ENCODE measurements at places on chromosomes 7 and 10.

DNA sequence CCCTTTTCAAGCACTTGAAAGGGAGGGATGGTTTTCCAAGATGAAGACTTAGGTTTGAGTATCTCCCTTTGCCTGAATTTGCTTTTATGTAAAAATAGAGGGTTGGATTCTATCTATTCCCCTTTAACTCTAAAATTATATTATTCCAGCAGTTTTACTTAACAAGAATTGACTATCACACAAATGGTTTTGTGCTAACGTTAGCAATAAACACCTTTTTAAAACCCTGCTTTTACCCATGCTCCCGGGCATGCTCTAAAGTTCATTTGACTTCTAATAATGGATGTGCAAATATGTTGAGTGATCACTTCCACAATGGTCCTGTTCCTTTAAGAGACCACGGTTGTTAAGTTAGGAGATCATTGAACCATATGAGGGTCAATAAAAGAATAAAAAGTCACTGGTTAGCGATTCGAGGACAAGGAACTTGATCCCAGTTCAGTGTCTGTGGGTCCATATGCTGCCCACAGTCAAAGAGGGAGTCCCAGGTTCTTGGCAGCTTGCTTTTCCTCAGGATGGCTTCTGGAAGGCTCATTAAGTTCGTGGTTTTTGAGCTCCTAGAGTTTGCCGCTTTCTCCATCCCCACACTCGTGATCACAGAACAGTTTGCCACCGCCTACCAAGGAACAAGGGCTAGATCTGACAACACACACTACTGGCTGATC, at the start of gene TMEM236:
Gene TMEM236 (plus strand): TSS at position 421 of the 665 bp plus-strand sequence. CDS start 95 bp downstream, at position 516.
- DNase-seq: no peak

- no peak for DNase-seq
Measured at GRCh38 chr7:138079137-138079536, 2.9 kb downstream of the AKR1D1 start.

GRCh38 chr7:128666200-128666599, 5.9 kb upstream of the GARIN1A start:
- DNase-seq: no peak

- DNase-seq: no peak
Measured at GRCh38 chr10:38156416-38157269, 62.5 kb downstream of the ZNF37A start.

DNA sequence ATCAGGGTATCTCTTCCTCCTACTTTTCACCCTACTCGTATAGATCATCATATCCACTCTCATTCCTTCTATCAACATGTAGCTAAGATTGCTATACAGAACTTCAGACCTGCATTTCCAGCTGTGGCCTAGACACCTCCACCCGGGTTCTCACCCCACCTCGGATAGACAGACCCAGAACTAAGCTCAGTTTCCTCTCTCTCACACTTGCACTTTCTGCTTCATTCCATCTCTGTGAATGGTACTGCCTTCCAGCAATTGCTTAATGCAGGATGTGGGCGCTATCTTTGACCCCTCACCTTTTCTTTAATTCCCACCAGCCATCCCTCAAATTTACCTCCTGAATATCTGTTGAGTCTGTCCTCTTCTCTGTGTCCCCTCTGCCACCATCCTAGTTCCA, 35.7 kb downstream of the AGK start:
- DNase-seq: no peak

DNA sequence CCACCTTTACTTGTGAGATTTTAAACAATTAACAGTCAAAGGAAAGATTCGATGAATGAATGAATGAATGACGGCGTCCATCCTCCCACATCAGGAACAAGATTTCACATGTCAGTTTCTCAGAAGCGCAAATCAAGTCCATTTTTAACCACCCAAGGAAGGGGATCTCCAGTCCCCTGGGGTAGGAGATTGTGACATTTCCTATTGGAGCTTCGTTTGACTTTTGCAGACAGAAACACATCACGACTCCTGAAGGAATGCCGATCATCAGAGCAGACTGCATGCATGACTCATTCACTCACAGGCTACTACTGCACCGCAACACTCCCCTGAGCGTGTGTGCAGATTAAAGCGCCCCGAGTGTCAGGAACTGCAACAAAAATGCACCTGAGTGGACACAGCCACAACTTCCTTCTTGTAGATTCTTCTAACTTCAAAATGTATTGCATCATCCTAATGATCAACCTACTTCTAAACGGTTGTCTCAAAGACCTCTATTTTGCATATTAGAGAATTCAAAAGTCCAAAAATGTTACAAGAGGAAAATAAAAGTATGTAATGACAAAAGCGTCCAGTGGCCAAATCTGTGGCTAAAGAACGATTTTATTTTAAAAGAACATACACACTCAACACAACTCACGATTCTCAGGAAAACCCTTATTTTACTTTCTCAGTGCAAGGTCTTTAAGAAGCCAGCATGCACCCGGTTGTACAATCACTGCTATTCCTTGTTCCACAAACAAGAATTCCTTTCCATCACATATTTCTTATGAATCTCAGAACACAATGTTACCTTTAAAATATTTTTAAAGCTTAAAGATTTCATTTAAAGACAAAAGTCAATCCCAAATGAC, 172.6 kb downstream of the FAM107B start:
- peak; percentile 7 for DNase-seq

- no peak for DNase-seq
Measured at GRCh38 chr10:109127363-109127762, 795.9 kb downstream of the XPNPEP1 start.

- DNase-seq: peak; percentile 22
Measured at GRCh38 chr10:29914986-29915785, 144.2 kb downstream of the JCAD start.

GRCh38 chr7:128402356-128402755, 7.4 kb downstream of the IMPDH1 start:
- DNase-seq: no peak

DNA sequence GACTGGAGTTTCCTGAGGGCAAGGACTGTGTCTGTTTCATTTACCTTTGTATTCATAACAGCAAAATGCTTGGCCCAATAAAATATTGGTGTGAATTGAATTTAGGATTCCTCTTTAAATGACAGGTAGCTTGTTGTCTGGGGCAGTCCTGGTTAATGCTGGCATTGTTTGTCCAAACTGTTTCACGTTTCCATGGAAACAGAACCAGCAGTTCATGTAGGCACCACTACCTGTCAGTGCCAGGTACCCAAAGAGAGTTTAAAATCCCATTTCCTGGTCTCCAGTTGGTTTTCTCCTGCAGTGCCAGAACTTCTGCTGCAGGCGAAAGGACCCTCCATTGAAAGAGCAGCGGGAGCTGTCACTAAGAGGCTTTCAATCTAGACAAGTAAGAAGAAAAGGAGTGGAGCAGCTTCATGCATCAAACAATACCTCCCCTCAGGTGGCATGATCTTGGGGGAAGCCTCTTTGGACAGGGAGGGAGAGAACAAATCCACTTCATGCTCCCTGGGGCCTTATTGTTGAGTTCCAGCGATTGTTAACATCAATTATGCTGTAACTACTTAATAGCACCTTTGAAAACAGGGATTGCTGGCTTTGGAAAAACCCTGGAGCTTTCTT, 109.6 kb downstream of the KIF20B start:
- no peak for DNase-seq

GRCh38 chr7:156988343-156989185, 21.9 kb downstream of the MNX1 start:
- no peak for DNase-seq

DNA sequence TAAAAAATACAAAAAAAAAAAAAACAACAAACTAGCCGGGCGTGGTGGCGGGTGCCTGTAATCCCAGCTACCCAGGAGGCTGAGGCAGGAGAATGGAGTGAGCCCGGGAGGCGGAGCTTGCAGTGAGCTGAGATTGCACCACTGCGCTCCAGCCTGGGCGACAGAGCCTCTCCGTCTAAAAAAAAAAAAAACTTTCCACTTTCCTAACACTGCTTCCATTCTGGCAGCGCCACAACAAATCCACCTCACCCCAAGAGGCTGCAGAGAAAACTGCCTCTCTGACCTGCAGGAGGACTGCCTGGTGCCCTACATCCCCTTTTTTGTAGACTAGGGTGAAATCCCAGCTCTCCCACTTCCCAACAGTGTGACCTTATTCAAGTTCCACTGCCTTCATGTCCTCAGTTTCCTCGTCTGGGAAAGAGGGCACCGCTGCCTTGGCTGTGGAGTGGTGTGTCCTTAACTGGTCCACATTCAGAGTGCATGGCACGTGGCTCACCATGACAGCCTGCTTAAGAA, 2.6 kb upstream of the MBL2 start:
- no peak for DNase-seq

DNA sequence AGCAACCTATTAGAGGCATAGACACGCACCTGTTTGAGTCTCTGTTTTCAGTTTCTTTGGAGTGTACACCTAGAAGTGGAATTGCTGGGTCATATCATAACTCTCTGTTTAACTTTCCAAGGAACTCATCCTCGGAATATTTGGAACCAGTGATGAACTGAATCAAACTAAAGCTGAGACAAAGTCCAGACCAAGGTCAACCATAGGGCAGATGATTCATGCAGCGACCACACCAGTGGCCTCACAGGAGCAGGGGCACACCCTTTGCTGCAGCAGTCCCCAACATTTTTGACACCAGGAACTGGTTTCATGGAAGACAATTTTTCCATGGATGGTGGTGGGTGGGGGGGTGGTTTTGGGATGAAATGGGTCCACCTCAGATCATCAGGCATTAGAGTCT, 4.9 kb upstream of the OPTN start:
- no peak for DNase-seq

DNA sequence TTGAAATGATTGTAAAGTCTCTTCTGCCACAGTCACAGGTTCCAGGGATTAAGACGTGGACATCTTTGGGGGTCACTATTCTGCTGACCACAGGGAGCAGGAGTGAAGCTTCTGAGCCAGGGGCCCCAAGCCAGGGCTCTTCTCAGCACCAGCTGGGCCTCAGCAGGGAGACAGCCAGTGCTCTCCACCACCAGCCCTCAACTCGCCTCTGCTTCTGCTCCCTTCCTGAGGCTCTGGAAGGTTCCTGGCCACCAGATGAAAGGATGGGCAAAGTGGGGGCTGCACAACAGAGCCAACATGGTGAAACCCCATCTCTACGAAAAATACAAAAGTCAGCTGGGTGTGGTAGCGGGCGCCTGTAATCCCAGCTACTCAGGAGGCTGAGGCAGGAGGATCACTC, 11.2 kb upstream of the CRYGN start:
- DNase-seq: no peak

GRCh38 chr10:97999066-97999922, 31.1 kb downstream of the CRTAC1 start:
- no peak for DNase-seq

GRCh38 chr10:6491841-6492609, 88.1 kb downstream of the PRKCQ start:
- DNase-seq: no peak

GRCh38 chr10:88893611-88894010, 13.6 kb downstream of the STAMBPL1 start:
- no peak for DNase-seq

- no peak for DNase-seq
Measured at GRCh38 chr7:132428247-132428919, 147.9 kb downstream of the PLXNA4 start.

GRCh38 chr10:76935941-76936613, 701.5 kb downstream of the KCNMA1 start:
- no peak for DNase-seq

DNA sequence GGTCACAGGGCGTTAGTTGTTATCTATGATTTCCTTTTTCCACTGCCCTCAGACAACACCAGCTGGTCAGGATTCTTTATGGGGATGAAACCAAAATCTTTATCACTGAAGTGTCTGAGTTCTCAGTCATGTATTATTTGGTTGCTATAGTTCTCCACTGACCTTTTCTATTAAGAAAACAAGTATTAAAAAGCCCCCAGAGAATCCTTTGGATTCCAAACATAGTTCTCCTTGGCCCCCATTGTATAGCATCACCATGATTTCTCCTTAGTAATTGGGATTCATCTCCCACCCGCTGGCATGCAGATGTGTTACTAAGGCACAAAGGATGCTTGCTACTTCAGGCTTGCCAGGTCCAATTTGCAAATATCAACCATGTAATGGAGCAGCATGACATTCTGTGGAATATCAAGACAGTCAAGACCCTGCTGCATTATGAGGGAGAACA, 94.3 kb downstream of the IQUB start:
- DNase-seq: peak; percentile 20

- no peak for DNase-seq
Measured at GRCh38 chr10:72176701-72177100, 39.1 kb upstream of the ANAPC16 start.

GRCh38 chr10:110184398-110184797, 23.0 kb upstream of the MXI1 start:
- no peak for DNase-seq

- peak; percentile 71 for DNase-seq
Measured at GRCh38 chr7:69256634-69257081, 341.6 kb upstream of the AUTS2 start.

GRCh38 chr10:131843881-131844284, 56.9 kb upstream of the PPP2R2D start:
- DNase-seq: no peak
